Stimulated activated naive CD8-positive, alpha-beta T cell treated with anti-CD3 and anti-CD28 coated beads, Interleukin-15, Interleukin-2, amounts not matched to agents 100 U/mL and 50 U/mL, for 24 hours (primary cell): ENCODE measurements at places on chromosomes 13 and 19.

DNA sequence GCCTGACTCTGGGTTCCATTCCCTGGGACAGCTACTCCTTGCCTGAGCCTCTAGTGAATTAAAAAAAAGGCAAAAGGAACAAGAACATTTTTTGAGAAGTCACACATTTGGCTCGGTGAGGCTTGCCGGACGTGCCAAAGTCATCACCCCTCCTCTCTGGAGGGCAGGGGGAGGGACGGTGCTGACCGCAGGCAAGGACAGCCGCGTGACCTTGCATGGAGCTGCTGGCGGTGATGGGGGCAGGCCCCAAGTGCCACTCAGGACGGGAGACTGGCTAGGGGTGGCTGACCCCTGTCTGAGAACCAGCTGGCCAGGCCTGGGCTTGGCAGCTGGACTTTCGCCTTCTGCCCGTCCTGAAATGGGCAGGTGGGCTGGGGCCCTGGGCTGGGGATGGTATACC, 26.4 kb downstream of the MAP2K2 start:
- no peak for DNase-seq

DNA sequence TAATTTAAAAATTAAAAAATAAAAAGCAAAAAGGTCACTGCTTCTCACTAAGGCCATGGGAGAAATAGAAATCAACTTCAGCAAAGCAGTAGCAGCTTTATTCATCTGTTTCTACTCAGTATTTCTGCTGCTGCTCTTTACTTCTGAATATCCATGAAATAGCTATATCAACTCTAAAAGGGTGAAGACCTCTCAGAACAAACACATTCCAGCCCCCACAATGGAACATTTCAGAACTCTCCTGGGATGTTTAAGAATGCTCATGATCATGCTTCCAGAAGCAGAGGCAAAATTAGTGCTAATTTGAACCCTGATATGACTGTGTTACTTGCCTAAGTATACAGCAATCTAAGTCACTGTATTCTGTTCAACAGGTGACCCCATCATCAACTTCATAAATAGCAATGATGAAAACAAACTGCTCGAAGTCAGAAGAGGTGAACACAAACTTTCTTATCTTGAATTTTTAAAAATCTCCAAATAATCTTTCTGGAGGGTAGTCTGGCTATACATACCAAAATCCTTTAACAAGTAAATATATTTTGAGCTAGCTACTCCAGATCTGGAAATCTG, 29.6 kb upstream of the DOCK9 start:
- DNase-seq: no peak

GRCh38 chr13:77583581-77583980, 48.1 kb downstream of the SCEL start:
- no peak for DNase-seq

- DNase-seq: no peak
These were observed 14.4 kb downstream of the BCAM start for GRCh38 chr19:44823373-44823698.

DNA sequence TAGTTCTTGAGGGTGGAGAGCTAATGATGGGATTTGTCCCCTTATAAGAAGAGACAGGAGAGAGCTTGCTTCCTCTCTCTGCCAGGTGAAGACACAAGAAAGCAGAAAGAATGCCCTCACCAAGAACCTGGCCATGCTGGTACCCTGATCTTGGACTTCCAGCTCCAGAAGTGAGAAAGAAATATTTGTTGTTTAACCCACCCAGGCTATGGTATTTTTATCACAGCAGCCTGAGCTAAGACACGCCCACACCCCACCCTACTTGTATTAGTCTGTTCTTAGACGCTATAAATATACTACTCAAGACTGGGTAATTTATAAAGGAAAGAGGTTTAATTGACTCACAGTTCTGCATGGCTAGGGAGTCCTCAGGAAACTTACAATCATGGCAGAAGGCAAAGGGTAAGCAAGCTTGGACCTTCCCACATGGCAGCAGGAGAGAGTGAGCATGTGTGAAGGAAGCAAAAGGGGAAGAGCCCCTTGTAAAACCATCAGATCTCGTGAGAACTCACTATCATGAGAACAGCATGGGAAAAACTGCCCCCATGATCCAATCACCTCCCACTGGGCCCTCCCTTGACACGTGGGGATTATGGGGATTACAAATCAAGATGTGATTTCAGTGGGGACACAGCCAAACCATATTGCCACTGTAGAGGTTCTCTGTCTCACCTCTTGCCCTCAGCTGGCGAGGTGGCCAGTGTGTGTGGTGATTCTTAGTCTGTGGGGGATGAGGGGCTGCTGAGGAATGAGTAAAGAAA, 57.4 kb upstream of the RCBTB2 start:
- no peak for DNase-seq

DNA sequence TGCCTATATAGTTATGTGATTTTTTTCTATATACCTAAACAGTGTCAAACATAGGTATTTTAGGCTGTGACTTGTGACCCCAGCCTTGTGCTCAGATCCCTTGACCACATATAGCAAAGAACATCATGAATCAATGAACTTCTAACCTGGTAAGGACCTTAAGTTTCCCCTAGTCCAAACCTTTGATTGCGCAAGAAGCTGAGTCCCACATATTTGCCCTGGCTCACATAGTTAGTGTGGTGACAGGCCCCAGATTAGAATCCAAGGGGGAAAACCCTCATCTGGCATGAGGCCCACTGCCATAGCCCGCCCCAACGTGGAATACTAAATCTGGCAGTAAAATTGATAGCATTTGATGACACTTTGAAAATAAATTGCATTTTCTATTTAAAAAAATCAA, 171.8 kb downstream of the MZT1 start:
- no peak for DNase-seq

DNA sequence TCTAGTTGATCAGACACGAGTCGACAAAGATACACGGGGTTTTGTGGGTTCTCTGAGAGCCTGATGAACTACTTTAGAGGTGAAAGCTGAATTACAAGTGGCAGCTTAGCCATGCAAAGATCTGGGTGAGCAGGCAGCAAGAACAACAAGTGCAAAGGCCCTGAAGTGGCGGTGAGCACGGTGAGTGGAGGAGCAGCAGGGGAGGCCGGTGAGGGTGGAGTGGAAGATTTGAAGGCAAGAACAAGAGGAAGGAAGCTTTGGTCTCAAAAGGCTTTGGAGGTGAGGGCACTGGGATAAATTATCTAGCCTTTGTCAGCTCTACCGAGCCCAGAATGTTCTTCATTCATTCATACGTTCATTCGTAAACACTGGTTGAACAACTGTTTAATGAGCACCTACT, 1.4 kb downstream of the ZNF865 start:
- DNase-seq: no peak

DNA sequence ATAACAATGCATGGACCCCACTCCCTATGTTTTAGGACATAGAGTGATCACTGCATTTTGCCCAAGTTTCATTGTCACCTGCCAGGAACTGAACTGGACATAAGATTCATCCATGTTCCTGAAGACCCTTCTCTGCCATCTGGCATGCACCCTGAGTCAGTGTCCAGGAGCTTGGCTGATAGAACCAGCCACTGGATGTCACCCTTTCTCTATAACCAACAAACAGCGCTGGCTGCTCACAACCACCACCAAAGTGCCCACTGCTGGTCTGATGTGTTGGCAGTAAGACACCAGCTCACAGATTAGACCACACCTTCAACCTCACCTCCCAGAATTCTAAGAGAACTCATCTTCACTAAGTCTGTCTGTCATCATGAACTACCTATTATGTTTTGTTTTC, 333.4 kb downstream of the ITGBL1 start:
- DNase-seq: no peak

- DNase-seq: no peak
These were observed 140.2 kb downstream of the SOX1 start for GRCh38 chr13:112207129-112207528.

GRCh38 chr19:6126335-6126974, 9.0 kb upstream of the ACSBG2 start:
- no peak for DNase-seq

DNA sequence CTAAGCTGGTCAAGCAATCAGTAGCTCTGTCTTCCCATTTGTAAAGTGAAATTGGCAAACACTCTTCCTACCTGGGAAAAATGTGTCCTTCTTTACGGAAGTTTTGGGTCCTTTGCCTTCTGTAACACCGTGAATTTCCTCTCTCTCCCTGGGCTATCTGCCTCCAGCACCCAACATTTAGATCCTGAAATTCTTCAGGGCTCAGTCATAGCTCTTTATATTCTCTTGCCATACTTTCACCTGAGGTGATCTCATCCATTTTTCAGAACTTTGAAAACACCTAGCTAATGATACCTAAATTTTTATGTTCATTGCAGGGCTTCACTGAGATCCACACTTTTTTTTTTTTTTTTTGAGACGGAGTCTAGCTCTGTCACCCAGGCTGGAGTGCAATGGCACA, 1042.2 kb downstream of the DIAPH3 start:
- DNase-seq: no peak

GRCh38 chr13:38452656-38453055, 103.0 kb downstream of the UFM1 start:
- no peak for DNase-seq

DNA sequence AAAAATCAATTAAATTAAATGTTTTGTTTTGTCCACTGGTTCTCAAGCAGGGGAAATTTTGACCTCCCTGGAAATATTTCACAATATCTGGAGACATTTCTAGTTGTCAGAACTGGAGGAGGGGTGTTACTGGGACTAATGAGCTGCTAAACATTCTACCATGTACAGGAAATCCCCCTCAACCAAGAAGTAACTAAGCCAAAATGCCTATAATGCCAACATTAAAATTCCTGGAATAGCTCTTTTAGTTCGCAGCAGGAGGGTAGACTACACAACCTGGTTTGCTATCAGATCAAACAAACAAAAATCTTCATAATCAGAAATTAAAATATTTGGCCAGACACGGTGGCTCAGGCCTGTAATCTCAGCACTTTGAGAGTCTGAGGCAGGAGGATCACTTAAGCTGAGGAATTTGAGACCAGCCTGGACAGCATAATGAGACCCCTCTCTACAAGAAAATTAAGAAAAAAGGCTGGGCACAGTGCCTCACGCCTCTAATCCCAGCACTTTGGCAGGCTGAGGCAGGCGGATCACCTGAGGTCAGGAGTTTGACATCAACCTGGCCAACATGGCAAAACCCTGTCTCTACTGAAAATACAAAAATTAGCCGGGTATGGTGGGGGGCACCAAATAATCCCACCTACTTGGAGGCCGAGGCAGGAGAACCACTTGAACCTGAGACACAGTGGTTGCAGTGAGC, 13.7 kb upstream of the SMARCA4 start:
- no peak for DNase-seq

GRCh38 chr13:79311386-79311785, 94.7 kb downstream of the RBM26 start:
- no peak for DNase-seq

GRCh38 chr13:66001140-66001539, 1229.0 kb downstream of the PCDH9 start:
- DNase-seq: no peak

DNA sequence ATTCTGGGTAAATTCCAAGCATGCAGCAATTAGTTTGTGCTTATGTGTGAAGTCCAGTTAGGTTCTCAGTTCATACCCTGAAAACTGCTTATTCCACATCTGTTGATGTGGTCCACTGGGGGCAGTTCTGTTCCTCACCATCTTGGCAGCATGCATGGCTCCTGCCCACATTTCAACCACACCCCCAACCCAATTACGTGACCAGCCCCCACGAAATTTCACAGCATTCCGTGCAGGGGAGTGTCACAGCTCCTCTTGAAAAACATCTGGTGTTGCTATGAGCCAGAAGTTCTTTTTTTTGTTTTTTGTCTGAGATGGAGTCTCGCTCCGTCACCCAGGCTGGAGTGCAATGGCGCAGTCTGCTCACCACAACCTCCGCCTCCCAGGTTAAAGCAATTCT, 9.1 kb upstream of the ERVK3-1 start:
- no peak for DNase-seq

GRCh38 chr19:58203814-58204475, 21.1 kb downstream of the ZNF274 start:
- no peak for DNase-seq

DNA sequence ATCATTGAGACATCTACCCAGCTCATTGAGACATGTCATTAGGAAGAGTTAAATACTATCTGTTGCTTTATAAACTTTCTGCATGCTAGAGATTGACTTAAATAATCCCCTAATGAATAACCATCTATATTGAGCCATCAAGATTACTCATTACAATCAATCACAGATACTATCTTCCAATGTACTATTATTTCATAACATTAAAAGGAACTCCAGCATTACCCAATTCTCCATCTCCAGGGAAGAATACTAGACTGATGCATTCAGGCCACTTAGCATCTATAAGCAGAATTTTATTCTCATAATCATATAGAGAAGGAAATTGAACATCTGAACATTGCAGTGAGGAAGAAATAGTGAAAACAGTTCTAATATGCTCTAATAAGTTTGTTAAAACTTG, 8.0 kb downstream of the EPSTI1 start:
- no peak for DNase-seq

GRCh38 chr13:113947311-113948033, 26.4 kb downstream of the C13orf46 start:
- no peak for DNase-seq

DNA sequence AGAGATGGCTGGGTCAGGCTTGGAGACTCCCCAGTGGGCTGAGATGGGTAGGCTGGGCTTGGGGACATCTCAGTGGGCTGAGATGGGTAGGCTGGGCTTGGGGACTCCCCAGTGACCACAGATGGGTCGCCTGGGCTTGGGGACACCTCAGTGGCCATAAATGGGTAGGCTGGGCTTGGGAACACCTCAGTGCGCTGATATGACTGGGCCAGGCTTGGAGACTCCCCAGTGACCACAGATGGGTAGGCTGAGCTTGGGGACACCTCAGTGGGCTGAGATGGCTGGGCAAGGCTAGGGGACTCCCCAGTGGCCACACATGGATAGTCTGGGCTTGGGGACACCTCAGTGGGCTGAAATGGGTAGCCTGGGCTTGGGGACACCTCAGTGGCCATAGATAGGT, 12.8 kb downstream of the IQCN start:
- no peak for DNase-seq

- DNase-seq: no peak
These were observed 204.3 kb upstream of the IPO5 start for GRCh38 chr13:97749174-97749573.

- DNase-seq: no peak
These were observed 26.0 kb upstream of the PABPC3 start for GRCh38 chr13:25069911-25070310.

DNA sequence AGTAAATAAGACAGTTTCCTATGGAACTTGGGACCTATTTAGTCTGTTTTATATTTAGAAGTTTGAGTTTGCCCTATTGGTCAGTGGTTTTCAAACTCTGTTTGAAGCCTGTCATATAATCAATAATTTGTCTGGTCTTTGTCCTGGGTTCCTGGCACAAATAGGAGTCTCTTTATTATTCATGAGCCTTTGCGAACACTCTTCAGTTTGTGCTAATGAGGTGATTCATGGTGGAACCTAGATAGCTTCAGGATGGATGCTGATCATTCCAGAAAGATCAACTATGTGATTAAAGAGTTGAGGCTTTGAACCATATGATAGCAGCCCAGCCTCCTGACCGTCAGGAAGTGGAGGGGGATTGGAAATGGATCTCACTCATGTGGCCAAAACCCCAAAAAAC, 10.0 kb upstream of the VWA8 start:
- no peak for DNase-seq
